ENCODE measurements at places on chromosomes 7 and 10. TPM values are rescaled to one million over a fixed set of nuclear protein-coding genes. Genes with fewer than 3 reads are reported as not detected.

TMEM236 gene
- not detected for polyA plus RNA-seq

KMT2C gene
- polyA plus RNA-seq: 10.9 TPM

CD36 gene
- polyA plus RNA-seq: 174 TPM

SCRN1 gene
- polyA plus RNA-seq: 49.2 TPM
